ENCODE measurements at places on chromosomes 7 and 10.

- DNase-seq = no peak
These were observed 323.1 kb downstream of the TFEC start for GRCh38 chr7:115707258-115708012.

- DNase-seq = no peak
These were observed 24.5 kb upstream of the ZNF488 start for GRCh38 chr10:47408606-47409005.

DNA sequence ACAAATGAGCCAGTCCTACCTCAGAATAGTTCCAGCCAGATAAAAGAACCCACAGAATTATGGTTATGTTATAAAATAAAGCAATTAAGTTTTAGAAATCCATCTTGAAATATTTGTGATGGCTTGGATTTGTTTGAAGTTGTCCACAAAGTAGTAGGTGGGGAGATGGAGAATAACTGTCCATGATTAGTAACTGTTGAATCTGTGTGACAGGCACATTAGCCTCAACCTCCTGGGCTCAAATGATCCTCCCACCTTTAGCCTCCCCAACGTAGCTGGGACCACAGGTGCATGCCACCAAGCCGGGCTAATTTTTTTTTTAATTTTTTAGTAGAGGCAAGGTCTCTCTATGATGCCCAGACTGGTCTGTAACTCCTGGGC is 10.1 kb downstream of the HNRNPF start:
- no peak for DNase-seq

DNA sequence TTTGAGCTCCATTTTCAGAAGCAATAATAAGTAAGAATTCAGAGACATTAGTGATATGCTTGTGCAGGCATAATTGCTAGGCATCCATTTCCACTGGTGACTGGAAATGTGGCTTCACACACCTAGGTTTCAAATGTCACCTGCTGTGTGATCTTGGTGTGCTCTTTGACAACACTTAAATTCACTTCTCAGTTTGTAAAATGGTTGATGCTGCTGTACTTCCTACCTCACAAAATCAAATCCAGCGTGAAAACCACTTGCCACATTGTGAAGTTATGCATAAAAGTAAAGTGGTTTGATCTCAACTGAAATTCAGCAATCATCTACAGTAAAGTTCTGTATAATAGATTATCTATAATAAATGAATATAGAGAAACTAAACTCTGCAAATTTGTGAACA is 82.4 kb downstream of the APBB1IP start:
- no peak for DNase-seq

DNA sequence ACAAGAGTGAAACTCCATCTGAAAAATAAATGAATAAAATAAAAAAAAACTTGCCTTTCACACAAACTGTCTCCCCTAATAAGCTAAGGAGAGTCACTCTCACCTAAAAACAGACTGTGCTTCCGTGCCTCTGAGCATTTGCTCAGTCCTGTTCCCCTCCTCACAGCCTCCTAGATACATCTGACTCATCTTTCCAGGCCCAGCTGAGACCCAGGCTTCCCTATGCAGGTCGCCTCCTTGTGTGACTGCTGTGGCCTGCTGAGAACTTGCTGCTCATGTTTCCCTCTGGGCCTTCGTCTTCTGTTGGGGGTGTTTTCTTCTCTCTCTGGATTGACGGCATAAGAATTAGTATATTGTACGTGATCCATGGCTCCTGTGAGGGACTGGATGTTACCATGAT is 777.7 kb downstream of the LRMDA start:
- peak; percentile 68 for DNase-seq

GRCh38 chr10:113806503-113806902 is 47.4 kb downstream of the DCLRE1A start:
- DNase-seq = no peak

DNA sequence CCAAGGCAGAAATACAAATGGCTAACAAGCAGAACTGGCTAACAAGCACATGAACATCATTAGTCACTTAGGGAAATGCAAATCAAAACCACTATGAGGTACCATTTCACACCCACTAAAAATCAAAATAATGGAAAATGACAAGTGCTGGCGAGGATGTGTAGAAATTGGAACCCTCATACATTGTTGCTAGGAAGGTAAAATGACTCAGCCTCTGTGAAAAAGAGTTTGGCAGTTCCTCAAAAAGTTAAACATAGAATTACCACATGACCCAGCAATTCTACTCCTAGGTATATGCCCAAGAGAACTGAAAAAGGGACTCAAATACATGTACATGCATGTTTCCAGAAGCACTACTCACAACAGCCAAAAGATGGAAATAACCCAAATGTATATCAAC is 52.8 kb upstream of the ANAPC16 start:
- DNase-seq = no peak

- DNase-seq = peak; percentile 68
These were observed 77.4 kb downstream of the PON1 start for GRCh38 chr7:95246831-95247370.

- DNase-seq = no peak
These were observed 1.5 kb downstream of the IL15RA start for GRCh38 chr10:5975641-5976473.

DNA sequence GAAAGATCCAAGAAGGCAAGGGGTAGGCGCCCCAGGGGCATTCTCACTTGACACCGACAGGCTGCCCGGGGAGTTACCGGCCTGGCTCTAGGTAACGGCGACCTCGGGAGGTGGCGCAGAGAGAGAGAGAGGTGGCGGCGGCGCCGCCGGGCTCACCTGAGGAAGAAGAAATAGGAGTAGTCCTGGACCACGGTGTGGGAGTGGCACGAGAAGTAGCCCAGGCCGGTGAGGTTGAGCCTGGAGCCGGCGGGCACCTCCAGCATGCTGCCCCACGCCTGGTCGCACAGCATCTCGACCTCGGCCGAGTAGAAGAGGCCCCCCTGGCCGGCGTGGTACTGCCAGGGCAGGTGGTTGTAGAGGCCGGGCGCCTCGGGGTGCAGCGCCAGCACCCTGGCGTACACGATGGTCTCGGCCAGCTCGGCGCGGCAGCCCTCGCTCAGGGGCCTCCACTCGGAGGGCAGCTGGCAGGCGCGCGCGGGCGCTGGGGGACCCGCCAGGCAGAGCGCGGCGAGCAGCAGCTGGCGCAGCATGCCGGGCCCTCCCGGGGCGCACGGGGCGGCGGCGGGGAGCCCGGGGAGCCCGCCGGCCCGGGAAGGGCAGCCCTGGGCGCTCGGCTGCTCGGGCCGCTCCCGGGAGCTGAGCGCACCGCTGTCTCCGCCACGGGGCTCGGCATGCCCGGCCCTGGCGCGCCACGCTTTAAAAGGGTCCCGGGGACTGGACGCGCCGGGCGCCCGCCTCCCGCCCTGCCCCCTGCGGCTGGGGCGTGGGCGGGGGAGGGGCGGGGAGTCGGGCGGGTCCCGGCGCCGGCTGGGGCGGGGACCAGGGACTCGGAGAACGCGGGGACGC is at the start of gene CCDC3:
Gene CCDC3 (minus strand): TSS at position 673 of the 846 bp plus-strand sequence. CDS start 143 bp downstream, at position 530.
- DNase-seq = peak; percentile 73

DNA sequence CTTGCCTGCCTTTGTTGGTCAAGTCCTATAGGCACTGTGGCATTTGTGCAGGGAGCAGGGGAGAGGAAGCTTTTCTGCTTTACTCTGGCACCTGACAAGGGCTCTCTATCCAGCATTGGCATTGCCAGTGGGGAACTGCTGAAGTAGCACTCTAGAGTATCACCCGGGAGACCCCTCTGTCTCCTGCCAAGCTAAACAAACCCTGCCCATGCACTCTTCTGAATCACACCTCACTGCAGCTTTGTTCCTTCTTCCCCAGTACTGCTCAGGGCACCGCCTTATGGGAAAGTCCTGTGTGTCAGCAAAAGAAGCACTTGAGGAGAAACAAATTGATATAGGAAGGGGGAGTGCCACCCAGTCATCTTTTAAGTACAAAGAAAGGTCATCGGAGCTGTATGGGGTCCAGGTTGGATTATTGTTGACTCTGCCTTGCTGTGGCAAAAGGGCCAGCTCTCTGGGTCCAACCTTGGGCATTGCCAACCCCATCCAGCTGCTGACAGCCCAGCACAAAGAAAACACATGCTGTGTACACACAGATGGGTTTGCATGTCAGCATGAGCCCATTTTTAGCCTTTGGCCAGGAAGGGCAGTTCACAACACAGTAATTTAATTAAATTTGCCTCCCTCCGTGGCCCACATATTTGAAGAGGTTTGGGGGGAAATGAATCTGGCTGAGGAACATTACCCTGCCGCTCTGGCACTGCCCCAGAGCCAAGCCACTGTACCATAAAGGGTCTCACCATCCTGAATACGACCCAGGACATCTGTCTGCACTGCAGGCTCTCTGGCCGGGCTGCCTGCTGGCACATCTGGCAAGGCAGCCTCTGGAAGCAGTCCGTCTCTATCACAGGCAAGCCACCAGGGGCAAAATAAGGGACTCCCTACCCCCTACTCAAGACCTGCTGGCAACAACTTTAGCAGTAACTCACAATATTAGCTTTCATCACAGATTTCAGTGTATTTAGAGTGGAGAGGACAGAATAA is 13.1 kb downstream of the LRRC4 start:
- no peak for DNase-seq

DNA sequence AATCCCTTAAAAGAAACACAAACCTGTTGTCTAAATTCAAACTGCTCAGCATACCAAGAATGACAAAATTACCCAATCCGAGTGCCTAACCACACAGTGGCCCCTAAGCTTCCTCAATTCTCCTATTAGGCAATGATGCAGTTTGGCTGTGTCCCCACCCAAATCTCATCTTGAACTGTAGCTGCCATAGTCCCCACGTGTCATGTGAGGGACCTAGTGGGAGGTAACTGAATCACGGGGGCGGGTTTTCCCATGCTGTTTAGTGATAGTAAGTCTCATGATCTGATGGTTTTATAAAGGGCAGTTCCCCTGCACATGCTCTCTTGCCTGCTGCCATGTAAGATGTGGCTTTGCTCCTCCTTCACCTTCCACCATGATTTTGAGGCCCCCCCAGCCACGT is 21.9 kb downstream of the PSAP start:
- DNase-seq = no peak

GRCh38 chr10:119494236-119495020 is 48.1 kb downstream of the RGS10 start:
- no peak for DNase-seq

DNA sequence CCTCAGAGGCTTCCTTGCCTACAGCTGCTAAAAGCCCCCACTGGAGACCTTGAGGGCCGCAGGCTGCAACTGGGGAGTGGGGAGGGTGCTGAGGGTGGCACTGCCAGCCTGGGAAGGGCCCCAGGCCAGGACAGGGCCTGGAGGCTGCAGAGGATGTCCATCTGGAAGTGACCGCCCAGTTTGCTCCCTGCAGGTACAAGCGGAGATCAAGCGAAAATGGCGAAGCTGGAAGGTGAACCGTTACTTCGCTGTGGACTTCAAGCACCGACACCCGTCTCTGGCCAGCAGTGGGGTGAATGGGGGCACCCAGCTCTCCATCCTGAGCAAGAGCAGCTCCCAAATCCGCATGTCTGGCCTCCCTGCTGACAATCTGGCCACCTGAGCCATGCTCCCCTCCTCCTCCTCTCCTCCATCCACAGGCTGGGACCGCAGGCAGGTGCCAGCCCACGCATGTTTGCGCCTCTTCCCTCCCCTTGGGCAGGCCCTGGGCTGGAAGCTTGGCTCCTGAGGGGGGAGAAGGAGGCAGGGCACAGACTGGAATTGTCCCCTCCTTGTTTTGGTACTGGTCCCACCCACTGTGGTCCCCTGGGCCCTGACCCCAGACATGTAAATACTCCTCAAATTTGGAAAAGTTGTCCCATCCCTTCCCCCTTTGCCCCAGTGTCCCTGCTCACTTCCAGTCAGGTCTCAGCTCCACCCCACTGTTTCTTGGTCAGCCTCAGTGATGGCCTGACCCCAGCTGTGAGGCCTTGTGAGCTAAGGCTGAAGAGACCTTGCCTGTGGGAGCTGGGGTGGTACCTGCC is 54.4 kb downstream of the ADCYAP1R1 start:
- peak; percentile 38 for DNase-seq

DNA sequence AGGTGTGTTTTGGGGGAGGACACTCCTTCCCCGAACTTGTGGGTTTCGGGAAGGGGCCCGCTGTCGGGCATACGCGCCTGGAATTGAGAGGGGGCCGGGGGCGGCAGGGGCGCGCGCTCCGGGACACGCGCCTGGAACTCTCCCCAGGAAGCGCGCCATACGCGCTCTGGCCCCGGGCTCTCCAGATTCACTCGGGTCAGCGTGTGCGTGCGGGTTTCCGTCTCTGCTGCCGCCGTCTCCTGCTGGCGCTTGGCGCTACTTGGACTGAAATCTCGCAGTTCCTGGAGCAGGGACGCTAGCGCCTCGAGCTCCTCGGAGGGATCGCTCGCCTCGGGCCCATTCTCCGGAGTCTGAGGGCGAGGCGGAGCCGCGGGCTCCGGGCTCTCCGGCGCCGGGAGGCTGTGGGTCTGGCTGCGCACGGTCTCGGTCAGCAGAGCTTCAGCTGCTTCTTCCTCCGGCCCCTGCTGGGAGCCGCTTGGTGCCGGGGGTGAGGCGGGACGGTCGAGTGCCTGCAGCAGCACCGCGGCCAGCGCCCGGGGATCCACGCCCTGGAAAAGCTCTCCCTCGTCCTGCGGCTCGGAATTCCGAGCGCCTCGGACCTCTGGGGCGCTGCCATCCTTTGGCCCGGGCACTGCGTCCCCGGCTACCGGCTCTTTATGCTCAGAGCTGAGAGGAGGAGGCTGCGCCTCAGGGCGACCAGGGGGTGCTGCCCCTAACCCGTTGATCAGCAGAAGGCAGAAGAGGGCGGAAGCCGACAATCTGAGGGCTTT is 1.1 kb downstream of the VGF start:
- peak; percentile 91 for DNase-seq

DNA sequence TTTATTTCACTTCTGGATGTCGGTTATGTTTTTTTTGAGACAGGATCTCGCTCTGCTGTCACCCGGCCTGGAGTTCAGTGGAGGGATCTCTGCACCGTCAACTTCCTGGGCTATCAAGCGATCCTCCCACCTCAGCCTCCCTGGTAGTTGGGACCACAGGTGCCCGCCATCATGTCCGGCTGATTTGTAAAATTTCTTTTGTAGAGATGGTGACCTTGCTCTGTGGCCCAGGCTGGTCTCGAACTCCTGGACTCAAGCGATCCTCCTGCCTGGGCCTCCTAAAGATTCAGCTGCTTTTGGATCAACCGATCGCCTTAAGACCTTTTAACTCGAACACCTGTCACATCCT is 606 bp upstream of the RABGEF1 start:
- no peak for DNase-seq

GRCh38 chr7:134448356-134449229 is 10.3 kb downstream of the AKR1B1 start:
- no peak for DNase-seq

- DNase-seq = no peak
These were observed 18.7 kb downstream of the NFE2L3 start for GRCh38 chr7:26170663-26171062.

DNA sequence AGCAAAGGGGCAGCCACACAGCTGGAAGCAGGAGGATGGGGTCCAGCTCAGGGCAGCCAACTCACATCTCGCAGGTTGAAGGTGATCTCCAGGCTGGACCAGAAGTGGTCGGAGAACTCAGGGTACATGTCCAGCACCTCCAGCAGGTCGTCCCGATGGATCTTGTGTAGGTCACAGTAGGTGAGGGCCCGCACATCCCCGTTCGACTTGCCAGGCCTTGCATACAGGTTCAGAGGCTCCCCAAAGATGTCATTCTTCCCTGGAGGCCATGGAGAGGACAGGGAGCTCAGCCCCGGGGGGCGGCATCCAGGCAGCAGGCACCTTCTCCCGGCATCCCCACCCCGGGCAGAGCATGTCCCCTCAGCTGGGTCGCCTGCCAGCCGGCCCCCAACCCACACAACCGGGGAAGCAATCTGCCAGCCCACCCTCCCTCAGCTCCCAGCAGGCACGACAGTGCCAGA is 29.3 kb downstream of the KCNH2 start:
- peak; percentile 52 for DNase-seq

- DNase-seq = no peak
These were observed 465.5 kb downstream of the PHTF2 start for GRCh38 chr7:78264105-78264504.

GRCh38 chr7:39667341-39667923 is 44.1 kb downstream of the RALA start:
- DNase-seq = no peak

GRCh38 chr7:108093851-108094331 is 36.3 kb downstream of the LAMB4 start:
- no peak for DNase-seq

Data from islet precursor cell (in vitro differentiated cells).